Ovary (tissue), 10 donors: ENCODE measurements at places on chromosomes 1 and 21. TPM values are rescaled to one million over a fixed set of nuclear protein-coding genes. Genes with fewer than 3 reads are reported as not detected.

The SLAMF7 gene
- total RNA-seq, result 0.32 TPM

The RSPO1 gene
- 7.5 TPM for total RNA-seq

The CHI3L1 gene
- total RNA-seq, result 13.2 TPM

The AGO3 gene
- total RNA-seq, result 32.6 TPM

The LDLRAD1 gene
- total RNA-seq, result not detected

The S100A2 gene
- total RNA-seq, result not detected

The TBX19 gene
- 0.92 TPM for total RNA-seq

The RASSF5 gene
- 11.8 TPM for total RNA-seq

The SPRR2B gene
- 1.2 TPM for total RNA-seq

The ATP1A2 gene
- 5.5 TPM for total RNA-seq

The C21orf58 gene
- 2.3 TPM for total RNA-seq

The ELF3 gene
- 30.5 TPM for total RNA-seq

The HCRTR1 gene
- not detected for total RNA-seq

The MTARC1 gene
- total RNA-seq, result 4.7 TPM

The ZNF593OS gene
- total RNA-seq, result not detected

The TTC22 gene
- 9.1 TPM for total RNA-seq

The LCE2A gene
- total RNA-seq, result not detected

The KMO gene
- total RNA-seq, result 0.26 TPM

The ACTL8 gene
- not detected for total RNA-seq

The ATP5IF1 gene
- total RNA-seq, result 92.5 TPM

The CHI3L2 gene
- total RNA-seq, result not detected

The CAMSAP2 gene
- 44.5 TPM for total RNA-seq

The PLEKHA6 gene
- total RNA-seq, result 2.3 TPM

The GJA5 gene
- total RNA-seq, result 9.5 TPM

The PBXIP1 gene
- 107 TPM for total RNA-seq

The SPRR3 gene
- not detected for total RNA-seq

The MEAF6 gene
- 64.1 TPM for total RNA-seq

The OR2L5 gene
- total RNA-seq, result not detected

The CD53 gene
- 14.4 TPM for total RNA-seq
